ENCODE measurements at places on chromosomes 6 and 20.
A peak's percentile ranks its signal among the peaks of the same experiment; 100 is the strongest.

DNA sequence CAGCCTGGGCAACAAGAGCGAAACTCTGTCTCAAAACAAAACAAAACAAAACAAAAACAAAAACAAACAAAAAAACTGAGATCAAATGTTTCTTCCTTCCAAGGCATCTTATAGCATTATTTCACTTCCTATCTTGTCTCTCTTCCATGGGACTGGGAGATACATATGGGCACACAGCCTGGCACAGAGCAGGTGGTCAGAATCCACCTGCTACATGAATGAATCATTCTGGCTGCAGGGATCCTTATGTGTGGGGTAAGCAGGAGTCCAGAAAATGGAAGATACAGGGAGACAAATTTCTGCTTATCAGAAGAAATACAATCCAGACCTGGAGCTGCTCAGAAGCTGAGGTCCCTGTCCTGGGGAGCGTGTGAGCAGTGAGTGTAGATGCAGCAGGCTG is 18.2 kb upstream of the CCM2L start:
- DNase-seq: no peak

- DNase-seq: no peak
Measured at GRCh38 chr6:47525330-47526057, 47.9 kb downstream of the CD2AP start.

DNA sequence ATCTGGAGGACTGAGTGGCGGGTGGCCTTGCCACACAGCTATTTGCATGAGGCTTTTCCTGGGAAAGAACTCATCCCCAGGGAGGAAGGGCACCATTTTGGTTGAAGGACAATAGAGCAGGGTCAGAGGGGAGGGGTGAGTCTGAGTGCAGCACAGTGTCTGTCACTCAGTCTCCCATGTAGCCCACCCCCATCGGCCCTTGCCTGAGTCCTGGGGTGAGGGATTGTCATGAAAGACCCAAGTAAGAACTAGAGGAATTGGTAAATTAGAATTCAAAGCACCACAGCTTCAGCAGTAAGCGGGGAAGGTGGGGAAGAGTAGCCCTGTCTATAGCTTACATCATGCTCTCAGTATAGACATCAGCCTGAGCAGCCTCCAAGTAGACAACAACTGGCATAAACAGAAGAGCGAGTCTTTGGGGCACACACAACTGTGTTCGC is 90.4 kb upstream of the TMEM30A start:
- DNase-seq: no peak

GRCh38 chr20:59018817-59019216 is 412 bp upstream of the TUBB1 start:
- DNase-seq: no peak

GRCh38 chr6:118914598-118914997 is 20.4 kb downstream of the MCM9 start:
- no peak for DNase-seq

DNA sequence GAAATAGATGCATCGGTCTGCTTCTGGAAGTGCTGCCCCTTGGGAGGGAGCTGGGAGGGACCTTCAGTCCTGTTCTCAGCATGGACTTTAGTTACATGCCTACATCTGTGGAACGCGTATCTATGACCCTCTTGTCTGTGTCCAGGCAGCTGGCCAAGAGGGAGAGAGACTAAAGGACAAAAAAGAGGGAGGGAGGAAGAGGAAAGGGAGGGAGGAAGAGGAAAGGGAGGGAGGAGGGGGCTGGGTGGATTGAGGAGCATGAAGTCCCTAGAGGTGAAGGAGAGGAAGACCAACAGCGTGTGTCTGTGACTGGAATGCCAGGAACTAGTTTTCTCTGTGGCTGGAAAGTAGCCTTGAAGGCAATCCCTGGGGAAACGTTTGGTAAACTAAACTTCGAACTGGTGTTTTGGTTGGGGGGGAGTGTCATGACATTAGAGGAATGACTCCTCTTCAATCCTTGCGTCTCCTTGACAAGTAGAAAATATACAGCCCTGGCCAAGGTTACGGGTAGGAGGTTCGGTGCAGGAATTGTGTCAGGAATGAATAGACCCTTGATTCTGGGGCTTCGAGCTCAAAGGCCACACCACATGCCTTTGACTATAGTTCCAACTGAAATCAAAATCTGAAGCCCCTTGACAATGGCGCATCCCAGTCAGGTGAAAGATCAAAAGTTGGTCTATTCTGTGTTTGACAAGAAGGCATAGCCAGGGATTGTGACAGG is 52.0 kb upstream of the PLEKHG1 start:
- DNase-seq: no peak

GRCh38 chr6:96836631-96837080 is 621 bp downstream of the GPR63 start:
- DNase-seq: peak; percentile 3

DNA sequence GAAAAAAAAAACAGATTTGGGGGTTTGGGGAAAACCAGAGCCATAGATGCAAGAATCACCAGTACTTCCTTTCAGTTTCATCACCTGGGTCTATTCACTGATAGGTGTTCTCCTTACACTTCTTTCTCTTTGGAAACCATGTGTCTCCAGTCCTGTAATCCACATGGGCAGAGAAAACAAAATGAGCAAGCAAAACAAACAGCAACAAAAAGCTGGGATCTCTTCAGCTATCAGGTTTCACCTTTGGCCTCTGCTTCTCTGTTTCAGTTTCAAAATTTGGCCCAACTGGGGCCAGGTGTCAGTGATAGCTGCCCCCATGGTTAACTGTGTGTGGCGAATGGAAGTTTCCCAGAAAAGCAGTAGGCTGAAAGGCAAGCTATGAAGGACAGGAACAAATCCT is 220.0 kb upstream of the THBS2 start:
- DNase-seq: no peak

DNA sequence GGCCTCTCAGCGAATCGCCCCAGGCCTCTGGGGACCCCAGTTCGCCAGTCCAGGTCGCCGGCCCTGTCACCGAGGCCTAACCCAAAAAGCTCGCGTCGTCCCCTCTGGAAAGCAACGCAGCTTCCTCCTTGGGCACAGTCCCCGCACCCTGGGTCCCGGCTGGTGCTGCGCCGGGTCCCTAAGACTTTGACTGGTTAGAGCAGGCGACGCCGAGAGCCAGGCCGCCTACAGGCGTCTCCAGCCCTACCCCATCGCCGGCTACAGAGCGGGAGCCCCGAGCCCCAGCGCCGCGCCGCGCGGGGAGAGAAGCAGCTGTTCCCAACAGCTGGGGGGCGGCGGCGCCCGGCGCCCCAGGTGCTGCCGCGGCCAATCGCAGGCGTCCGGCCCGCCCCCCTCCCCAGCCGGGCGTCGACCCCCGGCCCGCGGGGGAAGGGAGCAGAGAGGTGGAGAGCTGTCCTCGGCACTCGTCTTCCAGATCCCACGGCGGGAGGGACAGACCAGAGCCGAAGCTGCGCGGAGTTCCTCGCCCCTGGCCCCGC is 540 bp upstream of the RBM24 start:
- no peak for DNase-seq

DNA sequence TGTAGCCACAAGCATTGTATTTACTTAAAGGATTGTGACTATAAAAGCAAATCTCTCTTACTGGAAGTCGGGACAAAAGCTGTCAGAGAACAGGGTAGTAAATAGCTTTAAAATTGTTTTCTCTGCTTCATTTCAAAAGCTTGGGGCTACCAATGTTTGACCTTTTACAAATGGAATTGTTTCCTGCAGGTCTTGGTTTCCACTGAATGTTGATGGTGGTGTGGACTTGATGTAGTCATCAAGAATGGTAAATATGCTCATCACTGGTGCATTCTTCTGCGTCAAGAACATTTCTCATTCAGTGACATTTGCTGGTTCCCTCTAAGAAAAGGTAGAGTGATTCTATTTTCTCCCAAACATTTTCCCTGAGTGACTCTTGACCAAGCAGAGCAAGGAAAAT is 435.4 kb upstream of the KHDRBS2 start:
- DNase-seq: no peak

- DNase-seq: peak; percentile 71
Measured at GRCh38 chr6:147161974-147162495, 42.2 kb upstream of the STXBP5 start.

GRCh38 chr6:112044196-112044595 is 9.7 kb upstream of the CCN6 start:
- no peak for DNase-seq

- DNase-seq: no peak
Measured at GRCh38 chr20:9389346-9389745, 125.0 kb upstream of the LAMP5 start.

GRCh38 chr20:14696937-14697336 is 359.5 kb upstream of the FLRT3 start:
- no peak for DNase-seq

DNA sequence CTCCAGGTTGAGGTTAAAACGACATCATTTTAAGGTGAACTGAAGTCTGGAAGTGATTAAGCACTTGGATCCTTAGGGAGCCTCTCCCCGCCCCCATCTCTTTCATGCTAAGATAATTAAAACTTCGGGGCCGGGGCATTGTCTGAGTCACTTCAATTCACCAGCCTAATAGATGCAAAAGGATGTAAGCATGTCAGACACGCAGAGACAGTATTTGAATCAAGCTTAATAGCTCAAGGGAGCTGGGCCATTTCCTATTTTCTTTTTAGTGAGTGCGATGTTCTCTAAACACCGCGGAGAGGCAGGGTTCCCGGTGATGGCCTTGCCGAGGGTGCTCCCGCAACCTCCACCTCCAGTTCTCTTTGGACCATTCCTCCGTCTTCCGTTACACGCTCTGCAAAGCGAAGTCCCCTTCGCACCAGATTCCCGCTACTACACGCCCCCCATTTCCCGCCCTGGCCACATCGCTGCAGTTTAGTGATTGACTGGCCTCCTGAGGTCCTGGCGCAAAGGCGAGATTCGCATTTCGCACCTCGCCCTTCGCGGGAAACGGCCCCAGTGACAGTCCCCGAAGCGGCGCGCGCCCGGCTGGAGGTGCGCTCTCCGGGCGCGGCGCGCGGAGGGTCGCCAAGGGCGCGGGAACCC is 516 bp upstream of the IRF4 start:
- peak; percentile 21 for DNase-seq

DNA sequence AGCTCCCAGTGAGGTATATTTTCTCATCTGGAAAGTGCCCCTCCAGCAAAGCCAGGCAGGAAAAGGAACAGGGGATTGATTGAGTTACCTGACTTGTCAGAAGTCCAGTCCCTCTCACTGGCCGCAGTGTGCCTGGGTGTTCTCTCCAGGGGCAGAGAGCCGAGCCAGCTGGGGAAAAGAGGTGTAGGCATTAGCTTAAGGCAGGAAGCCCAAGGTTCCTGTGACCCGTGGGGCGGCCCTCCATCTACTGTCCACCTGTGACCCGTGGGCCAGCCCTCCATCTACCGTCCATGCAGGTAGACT is 2.7 kb downstream of the PSMG4 start:
- DNase-seq: no peak

DNA sequence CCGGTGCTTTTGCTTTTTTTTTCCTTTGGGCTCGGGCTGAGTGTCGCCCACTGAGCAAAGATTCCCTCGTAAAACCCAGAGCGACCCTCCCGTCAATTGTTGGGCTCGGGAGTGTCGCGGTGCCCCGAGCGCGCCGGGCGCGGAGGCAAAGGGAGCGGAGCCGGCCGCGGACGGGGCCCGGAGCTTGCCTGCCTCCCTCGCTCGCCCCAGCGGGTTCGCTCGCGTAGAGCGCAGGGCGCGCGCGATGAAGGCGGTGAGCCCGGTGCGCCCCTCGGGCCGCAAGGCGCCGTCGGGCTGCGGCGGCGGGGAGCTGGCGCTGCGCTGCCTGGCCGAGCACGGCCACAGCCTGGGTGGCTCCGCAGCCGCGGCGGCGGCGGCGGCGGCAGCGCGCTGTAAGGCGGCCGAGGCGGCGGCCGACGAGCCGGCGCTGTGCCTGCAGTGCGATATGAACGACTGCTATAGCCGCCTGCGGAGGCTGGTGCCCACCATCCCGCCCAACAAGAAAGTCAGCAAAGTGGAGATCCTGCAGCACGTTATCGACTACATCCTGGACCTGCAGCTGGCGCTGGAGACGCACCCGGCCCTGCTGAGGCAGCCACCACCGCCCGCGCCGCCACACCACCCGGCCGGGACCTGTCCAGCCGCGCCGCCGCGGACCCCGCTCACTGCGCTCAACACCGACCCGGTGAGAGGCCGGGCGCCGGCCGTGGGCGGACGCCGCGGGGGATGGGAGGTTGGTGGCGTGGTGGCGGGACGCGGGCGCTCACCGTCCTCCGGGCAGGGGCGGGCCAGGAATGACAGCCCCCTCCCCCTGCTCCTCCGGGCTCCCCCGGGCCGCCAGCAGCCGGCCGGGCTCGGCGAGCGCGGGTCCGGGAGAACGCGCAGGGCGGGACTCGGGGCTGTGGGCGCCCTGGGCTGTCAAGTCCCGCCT is 606 bp downstream of the ID4 start:
- DNase-seq: peak; percentile 37
